ENCODE measurements at places on chromosomes 5 and 9.

DNA sequence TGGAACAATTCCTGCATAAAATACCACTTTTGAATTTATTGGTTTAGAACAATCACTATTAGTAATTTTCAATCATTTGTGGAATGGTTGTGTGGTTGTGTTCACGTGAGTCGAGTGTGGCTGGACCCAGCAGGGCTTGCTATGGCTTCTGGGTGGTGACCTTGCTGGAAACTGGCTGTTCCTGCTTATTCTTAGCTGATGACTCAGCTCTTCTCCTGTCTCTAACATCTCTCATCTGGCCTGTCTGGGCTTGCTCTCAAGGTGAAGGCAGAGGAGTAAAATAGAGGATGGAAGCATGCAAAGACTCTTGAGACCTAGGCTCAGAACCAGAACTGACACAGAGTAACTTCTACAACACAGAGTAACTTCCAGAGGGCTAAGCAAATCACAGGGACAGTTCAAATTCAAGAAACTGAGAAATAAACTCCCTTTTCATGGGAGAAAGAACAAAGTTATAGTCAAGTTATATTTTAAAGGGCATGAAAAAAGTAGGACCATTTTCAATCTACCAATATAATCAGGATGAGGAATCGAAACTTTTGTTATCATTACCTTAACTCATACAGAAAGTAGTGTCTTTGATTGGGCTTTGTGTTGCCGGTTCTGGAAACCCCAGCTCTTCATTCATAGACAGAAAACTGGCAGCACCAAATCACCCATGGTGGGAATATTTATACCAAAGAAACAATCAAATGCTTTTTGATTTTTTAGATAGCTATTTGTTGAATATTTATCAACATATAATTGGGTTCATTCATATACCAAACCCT lies 665.1 kb downstream of the CDH18 start:
- no peak for DNase-seq

DNA sequence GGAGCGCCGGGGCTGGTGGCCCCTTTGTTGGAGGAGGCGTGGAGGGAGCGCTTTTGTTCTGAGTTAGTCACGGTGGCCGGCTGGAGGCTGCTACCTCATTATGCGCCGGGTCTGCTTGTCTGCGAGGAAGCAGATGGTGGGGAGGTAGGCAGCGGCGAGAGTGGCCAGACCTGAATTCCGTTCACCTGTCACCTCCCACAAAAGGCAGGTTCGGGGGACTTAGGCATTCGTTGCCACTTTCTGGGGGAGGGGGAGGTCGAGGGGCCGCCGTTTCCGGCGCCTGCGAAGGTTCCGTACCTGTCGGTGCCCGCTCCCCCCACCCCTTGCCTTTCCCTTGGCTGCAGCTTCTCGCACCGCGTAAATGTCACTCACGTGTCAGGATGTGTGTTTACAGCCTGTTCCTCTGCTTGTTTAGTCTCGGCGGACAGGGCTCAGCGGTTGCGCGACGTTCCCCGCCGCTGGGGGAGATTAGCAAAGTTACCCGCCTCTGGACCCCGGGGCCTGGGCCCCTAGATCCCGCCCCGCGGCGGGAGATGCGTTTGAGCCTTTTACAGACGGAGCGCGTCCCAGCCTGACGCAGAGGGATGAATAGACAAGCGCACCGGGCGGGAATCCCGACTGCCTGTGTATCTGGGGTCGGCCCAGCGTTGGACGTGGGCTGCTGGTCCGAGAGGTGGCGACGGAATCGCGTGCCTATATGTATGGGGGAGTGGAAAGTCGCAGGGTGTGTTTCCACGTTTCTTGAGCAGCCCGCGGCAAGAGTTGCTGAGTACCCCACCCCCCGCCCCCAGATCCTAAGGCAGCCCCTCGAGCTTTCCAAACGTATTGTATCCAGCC lies 2.7 kb upstream of the LHX2 start:
- DNase-seq: no peak

DNA sequence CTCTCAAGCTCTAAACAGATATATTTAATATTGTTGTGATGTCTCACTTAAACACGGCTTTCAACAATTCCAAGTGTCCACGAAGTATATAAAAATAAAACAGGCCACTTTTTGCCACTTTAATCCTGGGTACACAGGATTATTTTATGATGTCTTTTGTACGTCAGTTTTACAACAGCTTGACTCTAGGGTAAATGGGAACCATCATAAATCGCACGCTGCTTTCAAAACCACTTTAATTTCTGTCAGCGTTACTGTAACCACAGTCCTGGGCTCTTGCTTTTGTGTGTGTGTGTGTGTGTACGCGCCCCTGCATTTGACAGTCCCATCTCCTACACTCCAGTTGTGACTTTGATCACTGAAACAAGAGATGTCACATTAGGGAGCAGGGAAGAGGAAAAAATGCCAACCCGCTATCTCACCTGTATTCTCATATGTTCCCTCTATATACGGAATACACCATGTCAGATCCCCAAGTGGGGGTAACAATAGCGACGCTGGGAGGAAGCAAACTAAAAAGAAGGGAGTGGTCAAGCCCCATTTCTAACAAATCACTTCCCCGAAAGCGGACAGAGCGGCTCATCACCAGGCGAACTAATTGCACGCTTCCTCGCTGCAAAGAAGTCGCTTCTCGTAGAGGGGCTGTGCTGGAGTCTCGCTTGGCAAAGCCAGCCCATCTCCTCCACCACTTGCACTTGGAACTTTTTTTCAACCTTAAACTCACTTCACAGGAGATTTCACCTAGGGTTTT lies 1.2 kb downstream of the BNC2 start:
- no peak for DNase-seq

DNA sequence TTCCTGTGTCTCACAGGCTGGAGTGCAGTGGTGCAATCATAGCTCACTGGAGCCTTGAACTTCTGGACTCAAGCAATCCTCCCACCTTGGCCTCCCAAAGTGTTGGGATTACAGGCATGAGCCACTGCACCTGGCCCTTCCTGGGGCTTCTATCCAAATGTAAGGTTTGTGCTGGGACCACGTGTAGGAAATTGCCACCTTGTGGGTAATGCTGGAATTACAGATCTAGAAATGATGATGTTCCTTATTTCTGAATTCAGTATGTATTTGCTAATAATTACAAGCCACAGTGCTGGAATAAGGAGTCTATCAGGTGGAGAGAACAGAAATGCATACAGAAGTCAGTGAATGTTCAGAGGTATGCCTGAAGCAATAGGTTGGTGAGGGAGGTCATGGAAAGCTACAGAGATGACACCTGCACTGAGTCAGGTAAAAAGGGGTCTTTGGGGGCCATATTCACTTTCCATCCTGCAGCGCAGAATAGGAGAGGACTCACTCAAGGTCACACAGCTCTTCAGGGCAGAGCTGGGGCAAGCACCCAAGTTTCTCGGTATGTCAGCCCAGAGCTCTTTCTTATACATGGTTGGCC lies 8.8 kb upstream of the IGFBPL1 start:
- no peak for DNase-seq

DNA sequence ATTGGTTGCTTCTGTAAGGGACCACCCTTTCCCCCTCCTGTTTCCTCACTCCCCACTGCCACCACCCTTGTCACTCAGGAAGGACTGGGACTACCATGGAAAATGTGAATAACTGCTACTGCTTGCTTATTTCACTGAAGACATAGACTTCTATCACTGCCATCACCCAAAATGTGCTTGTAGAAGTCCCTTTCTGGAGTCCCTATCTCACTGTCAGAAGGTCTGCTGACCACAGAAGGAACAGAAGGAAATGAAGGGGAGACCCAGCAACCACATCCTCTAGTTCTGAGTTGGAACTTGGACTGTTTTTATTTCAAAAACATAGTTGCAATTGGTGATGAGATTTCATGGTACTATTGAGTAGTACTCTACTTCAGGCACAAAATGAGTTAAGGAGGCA lies 122.5 kb downstream of the NPR3 start:
- DNase-seq: no peak

DNA sequence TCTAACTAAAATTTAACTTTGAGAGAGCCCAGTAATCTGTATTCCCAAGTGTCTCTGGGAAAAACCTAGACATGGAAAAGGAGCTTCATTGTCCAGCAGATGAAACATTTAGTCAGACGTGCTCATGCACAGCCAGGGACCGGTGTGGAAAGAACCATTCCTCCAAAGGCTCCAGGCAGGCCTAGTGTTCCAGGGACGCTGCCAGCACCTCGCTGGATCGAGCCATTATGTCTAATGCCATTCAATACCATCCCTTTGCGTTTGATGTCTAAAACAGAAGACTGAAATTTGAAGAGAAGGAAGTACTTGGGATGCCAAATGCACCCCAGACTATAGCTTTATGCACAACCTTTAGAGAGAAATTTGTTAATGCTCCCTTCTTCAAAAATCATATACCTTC lies 1.4 kb upstream of the CHSY3 start:
- DNase-seq: no peak

- no peak for DNase-seq
Measured at GRCh38 chr5:135137146-135137915, 103.3 kb upstream of the PITX1 start.

DNA sequence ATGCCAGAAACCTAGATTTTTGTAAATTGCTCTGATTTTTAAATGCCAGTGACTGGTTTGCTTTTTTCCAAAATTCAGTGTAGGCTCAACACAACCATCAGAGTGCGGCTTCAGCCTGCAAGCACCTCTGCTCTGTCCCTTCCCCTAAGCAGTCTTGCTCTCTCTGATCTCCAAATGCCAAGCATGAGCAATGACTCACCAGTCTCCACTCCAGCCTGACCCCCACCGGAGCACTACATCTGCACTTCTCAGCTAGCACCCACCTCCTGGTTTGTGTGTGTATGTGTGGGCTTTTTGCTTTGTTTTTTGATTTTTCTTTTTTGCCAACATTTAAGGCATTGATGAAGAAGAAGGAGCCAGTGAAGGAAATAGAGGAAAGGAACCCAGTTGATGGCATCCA lies 61.4 kb upstream of the ADRA1B start:
- DNase-seq: no peak

DNA sequence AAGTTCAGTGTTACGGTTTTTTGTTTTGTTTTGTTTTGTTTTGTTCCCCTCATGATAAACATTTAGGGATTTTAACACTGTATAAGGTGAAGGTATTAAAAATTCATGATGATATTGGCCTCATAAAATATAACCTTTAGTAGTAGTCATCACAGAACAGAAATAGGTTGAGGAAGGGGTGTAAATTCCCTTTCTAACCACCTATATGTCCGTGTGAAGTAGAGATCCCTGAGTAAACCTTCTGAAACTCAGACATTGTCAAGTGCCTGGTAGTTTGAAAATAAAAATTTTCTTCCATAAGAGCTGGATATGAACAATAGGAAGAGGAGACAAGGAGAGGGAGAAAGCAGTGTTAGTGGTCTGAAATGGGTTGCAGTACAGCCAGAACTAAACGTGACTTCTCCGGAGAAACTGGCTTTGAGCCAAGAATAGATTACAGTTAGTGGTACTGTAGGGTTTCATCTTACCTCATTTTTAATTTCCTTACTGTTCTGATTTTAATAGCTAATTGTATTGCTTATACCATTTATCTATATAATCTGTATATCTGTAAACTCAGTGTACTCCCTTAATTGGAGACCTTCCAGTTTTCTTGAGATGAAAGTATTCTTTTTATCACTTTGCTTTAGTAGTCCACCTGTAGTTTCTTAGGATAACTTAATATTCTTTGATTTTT lies 18.3 kb downstream of the UGCG start:
- DNase-seq: no peak
